ENCODE measurements at places on chromosomes 2 and 18. TPM values are rescaled to one million over a fixed set of nuclear protein-coding genes. Genes with fewer than 3 reads are reported as not detected.

Gene SCN7A
- not detected for total RNA-seq

GRCh38 chr2:45769056-45769455 lies 117.6 kb downstream of the PRKCE start:
- no peaks in the 10 kb centered on the region for H3K4me1 ChIP-seq
- H3K36me3 ChIP-seq = no peaks in the 10 kb centered on the region
- H3K27ac ChIP-seq = no peak overlapping the region
- H3K4me3 ChIP-seq = no peak overlapping the region
- H3K27me3 ChIP-seq = no peaks in the 10 kb centered on the region
- no peak for DNase-seq

GRCh38 chr2:170371231-170371998 lies 193.5 kb downstream of the MYO3B start:
- no peaks in the 10 kb centered on the region for H3K36me3 ChIP-seq
- no peaks in the 10 kb centered on the region for H3K4me1 ChIP-seq
- H3K27ac ChIP-seq = no peak overlapping the region
- peak; percentile 23 for DNase-seq
- H3K4me3 ChIP-seq = no peak overlapping the region
- H3K27me3 ChIP-seq = peaks cover 12% of the 10 kb centered on the region

Gene FOXD4L1
- 0.18 TPM for total RNA-seq

DNA sequence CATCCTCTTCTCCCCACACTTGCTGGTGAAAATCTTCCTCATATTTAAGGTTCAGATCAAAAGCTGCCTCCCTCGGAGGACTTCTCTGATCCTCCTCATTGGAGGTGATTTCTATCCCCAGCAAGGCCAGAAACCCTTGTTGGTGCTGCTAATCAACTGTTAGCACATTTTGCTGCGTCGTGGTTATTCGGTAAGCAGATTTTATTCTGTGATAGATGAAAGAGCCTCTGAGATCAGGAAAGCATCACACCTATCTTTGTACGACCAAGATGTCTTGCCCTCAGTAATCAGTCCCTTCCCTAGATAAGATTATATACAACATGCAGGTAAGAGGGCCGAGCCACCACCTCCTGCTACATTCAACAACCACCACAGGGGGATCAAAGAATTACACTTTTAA lies 40.1 kb downstream of the DDX18 start:
- no peak for DNase-seq
- H3K4me1 ChIP-seq = no peaks in the 10 kb centered on the region
- H3K27ac ChIP-seq = no peak overlapping the region
- no peak overlapping the region for H3K4me3 ChIP-seq
- peaks cover 3% of the 10 kb centered on the region for H3K27me3 ChIP-seq

GRCh38 chr18:48896875-48897511 lies 53.8 kb downstream of the SMAD7 start:
- no peaks in the 10 kb centered on the region for H3K4me1 ChIP-seq
- no peaks in the 10 kb centered on the region for H3K27me3 ChIP-seq
- H3K27ac ChIP-seq = no peak overlapping the region
- H3K4me3 ChIP-seq = no peak overlapping the region

DNA sequence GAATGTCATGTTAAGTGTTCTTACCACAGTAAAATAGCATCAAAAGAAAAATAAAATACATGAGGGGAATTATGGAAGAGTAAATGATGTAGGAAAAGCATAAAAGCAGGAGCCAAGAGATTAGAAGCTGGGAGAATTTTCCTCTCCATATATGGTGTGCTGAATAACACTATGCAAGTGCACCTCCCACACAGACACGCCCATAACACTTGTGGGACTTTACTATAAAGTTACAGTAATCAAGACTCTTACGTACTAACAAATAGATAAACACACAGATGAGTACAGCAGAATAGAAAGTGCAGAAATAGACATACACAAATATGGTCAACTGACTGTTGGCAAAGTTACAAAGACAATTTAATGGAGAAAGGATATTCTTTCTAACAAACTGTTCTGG lies 16.0 kb upstream of the SPHKAP start:
- H3K27ac ChIP-seq = no peak overlapping the region
- H3K4me3 ChIP-seq = no peak overlapping the region
- no peaks in the 10 kb centered on the region for H3K36me3 ChIP-seq
- no peaks in the 10 kb centered on the region for H3K4me1 ChIP-seq

- no peaks in the 10 kb centered on the region for H3K4me1 ChIP-seq
- no peak for DNase-seq
- no peak overlapping the region for H3K4me3 ChIP-seq
- H3K36me3 ChIP-seq = no peaks in the 10 kb centered on the region
- H3K27ac ChIP-seq = no peak overlapping the region
- H3K27me3 ChIP-seq = no peaks in the 10 kb centered on the region
These were observed 854.8 kb downstream of the EPHA4 start for GRCh38 chr2:220717283-220717682.

GRCh38 chr2:173028671-173029070 lies 47.0 kb upstream of the MAP3K20 start:
- H3K4me1 ChIP-seq = no peaks in the 10 kb centered on the region
- H3K4me3 ChIP-seq = no peak overlapping the region
- no peaks in the 10 kb centered on the region for H3K27me3 ChIP-seq
- H3K27ac ChIP-seq = no peak overlapping the region
- H3K36me3 ChIP-seq = no peaks in the 10 kb centered on the region
- no peak for DNase-seq

Gene ZBTB7C
- total RNA-seq = 0.13 TPM

DNA sequence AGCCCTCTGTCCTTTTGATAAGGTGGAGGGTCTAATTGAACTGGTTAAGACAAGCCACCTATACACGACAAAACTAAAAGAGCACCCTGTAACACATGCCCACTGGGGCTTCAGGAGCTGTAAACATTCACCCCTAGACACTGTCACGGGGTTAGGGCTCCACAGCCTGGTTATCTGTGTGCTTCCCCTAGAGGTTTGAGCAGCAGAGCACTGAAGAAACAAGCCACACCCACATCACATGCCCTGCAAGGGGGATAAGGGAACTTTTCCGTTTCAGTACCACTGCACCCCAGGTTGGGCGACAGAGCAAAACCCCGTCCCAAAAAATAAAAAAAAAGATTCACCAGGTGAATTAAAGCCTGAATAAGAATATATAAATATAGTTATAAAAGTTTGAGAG lies 913.7 kb upstream of the ACVR2A start:
- H3K27ac ChIP-seq = no peak overlapping the region
- no peaks in the 10 kb centered on the region for H3K27me3 ChIP-seq
- no peaks in the 10 kb centered on the region for H3K36me3 ChIP-seq

DNA sequence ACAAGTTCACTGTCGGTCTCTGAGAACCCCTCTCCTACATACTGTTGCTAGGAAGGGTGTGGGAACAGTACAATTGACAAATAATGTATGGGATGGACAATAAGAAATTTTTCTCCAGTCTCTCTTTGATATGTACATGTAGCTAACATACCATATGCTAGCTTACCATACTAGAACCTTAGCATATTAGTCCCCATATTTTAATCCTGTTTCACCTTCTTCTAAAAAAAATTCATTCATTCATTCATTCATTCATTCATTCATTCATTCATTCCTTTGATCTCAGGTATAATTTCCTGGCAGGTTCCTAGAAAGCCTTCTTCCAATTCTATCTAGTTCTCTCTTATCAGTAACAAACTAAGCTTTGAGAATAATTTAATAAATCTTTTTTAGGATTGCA lies 62.2 kb downstream of the TTC21B start:
- no peaks in the 10 kb centered on the region for H3K27me3 ChIP-seq
- H3K4me1 ChIP-seq = no peaks in the 10 kb centered on the region
- no peak overlapping the region for H3K27ac ChIP-seq
- no peak overlapping the region for H3K4me3 ChIP-seq

GRCh38 chr2:219475697-219476651 lies 22.7 kb upstream of the GMPPA start:
- DNase-seq = peak; percentile 35
- H3K4me1 ChIP-seq = no peaks in the 10 kb centered on the region
- no peak overlapping the region for H3K27ac ChIP-seq
- no peak overlapping the region for H3K4me3 ChIP-seq
- no peaks in the 10 kb centered on the region for H3K36me3 ChIP-seq

Gene PPP1R1C
- total RNA-seq = not detected

DNA sequence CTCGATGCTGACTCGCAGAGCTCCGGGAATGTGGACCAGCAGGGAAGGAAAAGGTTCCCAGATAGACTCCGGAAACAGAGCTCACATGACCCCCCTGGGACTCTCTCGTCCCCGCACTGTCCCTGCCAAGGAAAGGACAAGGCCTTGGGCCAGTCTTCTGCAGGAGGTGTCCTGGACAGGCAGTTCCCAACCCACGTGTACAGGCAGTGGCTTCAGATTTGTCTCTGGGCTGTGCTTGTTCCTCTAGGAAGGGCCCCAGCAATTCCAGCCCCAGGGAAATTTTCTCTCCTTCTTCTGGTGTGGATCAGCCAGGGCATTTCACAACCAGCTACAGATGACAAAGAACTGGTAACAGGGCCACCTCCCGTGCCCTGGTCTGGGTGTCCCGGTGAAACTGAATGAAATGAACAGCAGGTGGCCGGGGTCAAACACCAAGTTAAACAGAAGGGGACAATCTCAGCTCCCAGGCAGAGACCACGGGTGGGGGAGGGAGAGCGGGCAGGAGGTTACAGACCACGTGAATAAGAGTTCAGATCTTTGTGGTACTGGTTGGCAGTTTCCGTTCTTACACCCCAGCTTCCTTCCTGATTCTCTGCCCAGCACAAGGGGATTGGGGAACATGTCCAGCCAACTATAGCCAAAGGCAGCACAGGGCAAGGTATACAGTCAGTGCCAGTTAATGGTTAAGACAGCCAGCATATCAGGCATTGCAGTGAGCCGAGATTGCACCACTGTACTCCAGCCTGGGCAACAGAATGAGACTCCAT lies 52.2 kb upstream of the CAB39 start:
- H3K4me1 ChIP-seq = peaks cover 90% of the 10 kb centered on the region
- H3K27ac ChIP-seq = peak overlapping the region; percentile 78
- no peak for DNase-seq
- peak overlapping the region; percentile 20 for H3K4me3 ChIP-seq

Gene HDLBP
- total RNA-seq = 313 TPM

- H3K36me3 ChIP-seq = no peaks in the 10 kb centered on the region
- DNase-seq = no peak
- no peak overlapping the region for H3K4me3 ChIP-seq
- no peak overlapping the region for H3K27ac ChIP-seq
- H3K4me1 ChIP-seq = peaks cover 12% of the 10 kb centered on the region
These were observed 2.4 kb downstream of the CYP26B1 start for GRCh38 chr2:72145289-72145657.

DNA sequence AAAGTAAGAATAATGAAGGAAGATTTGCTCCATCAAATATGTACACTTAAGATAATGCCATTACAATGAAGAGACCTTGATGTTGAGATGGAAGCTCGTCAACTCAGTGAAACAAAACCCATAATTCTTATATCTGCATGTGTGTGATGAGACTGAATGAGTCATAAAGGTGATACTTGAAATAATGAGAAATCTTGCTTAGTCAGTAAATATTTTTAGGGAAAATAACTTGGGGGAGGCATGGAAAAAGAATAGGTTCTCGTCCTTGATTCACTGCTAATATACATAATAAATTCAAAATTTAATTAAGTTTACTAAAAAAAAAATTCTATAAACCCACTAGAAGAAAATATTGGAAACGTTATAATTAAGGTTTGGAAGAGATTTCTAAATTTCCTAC lies 75.2 kb downstream of the TRIB2 start:
- no peak overlapping the region for H3K27ac ChIP-seq
- H3K4me3 ChIP-seq = no peak overlapping the region
- H3K27me3 ChIP-seq = no peaks in the 10 kb centered on the region
- no peak for DNase-seq
- H3K36me3 ChIP-seq = no peaks in the 10 kb centered on the region

Gene PCARE
- not detected for total RNA-seq

Gene FAP
- total RNA-seq = not detected

Gene RBKS
- total RNA-seq = 2.1 TPM

DNA sequence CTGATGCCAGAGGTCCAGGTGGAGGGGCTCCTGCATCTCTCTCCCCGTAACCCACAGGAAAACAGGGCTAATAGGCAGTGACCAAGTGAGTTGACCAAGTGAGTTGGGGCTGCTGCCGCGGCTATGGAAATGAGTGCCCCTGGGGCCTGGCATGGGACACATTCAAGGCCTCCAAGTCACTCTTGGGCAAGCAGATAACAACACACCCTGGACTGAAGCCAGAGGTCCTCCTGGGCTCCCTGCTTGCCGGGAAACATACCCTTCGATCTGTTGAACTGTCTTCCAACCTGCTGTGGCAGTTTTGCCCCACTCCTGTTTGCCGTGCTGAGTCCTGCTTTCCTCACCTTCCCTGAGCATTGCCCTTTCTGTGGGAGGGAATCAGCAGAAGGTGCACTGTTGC lies 89.2 kb downstream of the LIPG start:
- no peaks in the 10 kb centered on the region for H3K4me1 ChIP-seq
- no peaks in the 10 kb centered on the region for H3K36me3 ChIP-seq
- no peak for DNase-seq
- no peak overlapping the region for H3K4me3 ChIP-seq

- H3K36me3 ChIP-seq = no peaks in the 10 kb centered on the region
- H3K4me3 ChIP-seq = no peak overlapping the region
- H3K4me1 ChIP-seq = no peaks in the 10 kb centered on the region
These were observed 238.8 kb downstream of the ACTR3 start for GRCh38 chr2:114128725-114129124.

DNA sequence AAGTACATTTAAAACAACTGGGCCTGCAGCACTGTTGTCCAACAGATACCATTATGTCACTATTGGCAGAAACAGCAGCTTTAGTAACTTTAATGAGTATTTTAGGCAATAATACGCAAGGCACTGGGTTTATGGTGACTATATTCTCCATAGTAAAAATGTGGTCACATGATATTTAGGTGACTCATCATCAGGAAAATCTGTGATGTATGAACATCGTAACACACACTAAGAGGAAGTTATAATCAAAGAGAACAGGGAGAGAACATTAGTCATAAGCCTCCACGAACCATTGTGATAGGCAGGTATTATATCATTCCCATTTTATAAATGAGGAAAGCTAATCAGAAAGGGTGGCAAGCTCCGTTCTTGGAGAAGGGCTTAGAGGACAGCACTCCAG lies 36.9 kb downstream of the RAPH1 start:
- H3K4me3 ChIP-seq = no peak overlapping the region
- H3K27ac ChIP-seq = no peak overlapping the region
- no peaks in the 10 kb centered on the region for H3K27me3 ChIP-seq
- no peak for DNase-seq
- H3K4me1 ChIP-seq = no peaks in the 10 kb centered on the region
- no peaks in the 10 kb centered on the region for H3K36me3 ChIP-seq

Gene MYCN
- total RNA-seq = not detected

DNA sequence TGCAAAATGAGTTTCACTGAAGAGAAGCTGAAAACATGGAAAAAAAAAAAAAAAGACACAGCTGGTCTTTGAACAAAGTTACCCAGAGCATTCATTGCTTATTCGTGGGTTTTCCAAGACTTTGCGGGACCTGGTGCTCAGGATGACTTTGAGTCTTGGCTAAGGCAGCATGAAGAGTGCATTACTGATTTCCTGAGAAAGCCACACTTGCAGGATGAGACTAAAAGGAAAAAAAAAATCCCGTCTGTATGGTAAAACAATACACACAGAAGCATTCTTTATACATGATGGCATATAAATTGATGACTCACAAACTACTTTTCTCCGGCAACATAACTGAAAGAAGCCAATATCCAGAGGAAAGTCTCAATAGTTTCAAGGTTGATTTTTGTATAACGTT lies 195.4 kb downstream of the SPP2 start:
- no peak overlapping the region for H3K4me3 ChIP-seq
- H3K36me3 ChIP-seq = no peaks in the 10 kb centered on the region
- H3K4me1 ChIP-seq = peaks cover 8% of the 10 kb centered on the region
- no peaks in the 10 kb centered on the region for H3K27me3 ChIP-seq

Gene GNLY
- total RNA-seq = 7.7 TPM

- no peaks in the 10 kb centered on the region for H3K4me1 ChIP-seq
- DNase-seq = no peak
- H3K36me3 ChIP-seq = no peaks in the 10 kb centered on the region
- no peak overlapping the region for H3K27ac ChIP-seq
- no peak overlapping the region for H3K4me3 ChIP-seq
These were observed 209.5 kb downstream of the DYSF start for GRCh38 chr2:71662665-71663394.

Data from CD8-positive, alpha-beta memory T cell (primary cell).